Daoy (cell line): ENCODE measurements at places on chromosomes 7 and 10.

DNA sequence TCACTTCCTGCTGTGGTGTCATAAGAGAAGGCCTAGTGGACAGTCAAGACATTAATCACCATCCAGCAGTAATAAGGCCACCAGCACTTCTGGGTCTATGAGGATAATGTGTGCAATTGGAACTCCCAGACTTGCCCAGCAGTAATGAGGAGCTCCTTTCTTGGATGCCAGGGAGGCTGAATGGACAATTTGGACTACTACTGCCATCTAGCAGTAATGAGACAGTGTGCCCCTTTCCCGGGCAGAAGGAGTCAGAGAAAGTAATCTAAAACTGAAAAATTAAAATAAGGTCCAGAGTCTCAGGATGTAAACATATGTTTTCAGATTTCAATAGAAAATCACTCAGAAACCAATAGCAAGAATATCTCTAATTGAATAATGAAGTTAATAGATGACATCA lies 400.4 kb downstream of the CDC14C start:
- DNase-seq: peak; percentile 2

GRCh38 chr7:27763983-27764508 lies 24.1 kb downstream of the TAX1BP1 start:
- no peak for DNase-seq

DNA sequence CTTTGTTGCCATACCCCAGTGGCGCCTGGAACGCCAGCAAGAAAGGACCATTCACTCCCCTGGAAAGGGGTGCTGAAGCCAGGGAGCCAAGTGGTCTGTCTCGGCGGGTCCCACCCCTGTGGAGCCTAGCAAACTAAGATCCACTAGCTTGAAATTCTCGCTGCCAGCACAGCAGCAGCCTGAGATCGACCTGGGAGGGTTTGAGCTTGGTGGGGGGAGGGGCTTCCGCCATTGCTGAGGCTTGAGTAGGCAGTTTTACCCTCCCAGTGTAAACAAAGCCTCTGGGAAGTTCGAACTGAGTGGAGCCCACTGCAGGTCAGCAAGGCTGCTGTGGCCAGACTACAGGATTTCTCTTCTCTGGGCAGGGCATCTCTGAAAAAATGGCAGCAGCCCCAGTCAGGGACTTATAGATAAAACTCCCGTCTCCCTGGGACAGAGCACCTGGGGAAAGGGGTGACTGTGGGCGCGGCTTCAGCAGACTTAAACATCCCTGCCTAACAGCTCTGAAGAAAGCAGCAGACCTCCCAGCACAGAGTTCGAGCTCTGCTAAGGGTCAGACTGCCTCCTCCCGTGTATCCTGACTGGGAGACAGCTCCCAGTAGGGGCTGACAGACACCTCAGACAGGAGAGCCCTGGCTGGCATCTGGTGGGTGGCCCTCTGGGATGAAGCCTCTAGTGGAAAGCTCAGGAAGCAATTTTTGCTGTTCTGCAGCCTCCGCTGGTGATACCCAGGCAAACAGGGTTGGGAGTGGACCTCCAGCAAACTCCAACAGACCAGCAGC lies 281.1 kb upstream of the SP4 start:
- DNase-seq: peak; percentile 65

- no peak for DNase-seq
Observed at GRCh38 chr10:132061465-132061864, 4.3 kb upstream of the JAKMIP3 start.

- no peak for DNase-seq
Observed at GRCh38 chr10:59741048-59741447, 12.2 kb downstream of the MRLN start.

GRCh38 chr10:86137561-86137960 lies 229.0 kb downstream of the GRID1 start:
- no peak for DNase-seq

DNA sequence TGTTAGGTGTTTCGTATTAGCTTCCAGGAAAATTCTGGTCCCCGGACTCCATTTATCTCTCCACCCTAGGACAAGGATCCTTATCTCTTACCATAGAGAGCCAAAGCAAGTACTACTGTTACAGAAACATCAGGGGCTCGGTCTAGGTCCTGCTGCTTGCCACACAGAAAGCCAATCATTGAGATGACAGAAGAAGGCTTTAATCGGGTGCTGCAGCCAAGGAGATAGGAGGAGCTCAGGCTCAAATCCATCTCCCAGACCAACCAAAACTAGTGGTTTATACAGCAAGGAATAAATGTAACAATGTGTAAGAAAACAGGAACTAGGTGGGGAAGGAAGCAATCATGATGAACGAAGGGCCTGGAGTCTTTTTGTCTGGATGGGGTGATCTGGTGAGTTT lies 22.2 kb upstream of the CACUL1 start:
- no peak for DNase-seq

DNA sequence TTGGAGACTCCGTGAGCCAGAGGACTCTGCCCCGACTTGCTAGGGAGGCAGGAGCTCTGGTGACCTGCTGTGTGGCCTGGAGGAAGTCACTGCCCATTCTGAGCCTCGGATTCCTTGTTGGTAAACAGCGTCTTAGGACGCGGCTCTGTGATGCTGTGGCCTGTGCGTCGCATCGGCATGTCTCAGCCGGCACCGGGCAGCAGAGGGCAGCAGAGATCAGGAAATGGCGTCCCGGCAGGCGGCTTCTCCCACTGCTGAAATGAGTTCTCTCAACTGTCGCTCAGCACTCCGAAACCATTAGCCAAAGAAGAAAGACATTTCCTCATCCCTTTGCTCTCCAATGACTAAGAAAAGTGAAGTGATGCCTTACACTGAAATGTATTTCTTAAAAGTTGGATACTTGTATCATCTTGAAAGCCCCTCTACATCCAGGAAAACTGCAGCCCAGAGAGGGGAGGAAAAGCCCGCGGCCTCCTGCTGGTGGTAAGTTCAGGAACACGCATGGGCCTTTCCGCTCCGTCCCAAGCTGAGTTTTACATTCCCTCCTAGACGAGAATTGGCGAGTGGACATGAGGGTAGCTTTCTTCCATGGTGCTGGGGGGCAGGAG lies 91.7 kb downstream of the WDR11 start:
- peak; percentile 72 for DNase-seq

DNA sequence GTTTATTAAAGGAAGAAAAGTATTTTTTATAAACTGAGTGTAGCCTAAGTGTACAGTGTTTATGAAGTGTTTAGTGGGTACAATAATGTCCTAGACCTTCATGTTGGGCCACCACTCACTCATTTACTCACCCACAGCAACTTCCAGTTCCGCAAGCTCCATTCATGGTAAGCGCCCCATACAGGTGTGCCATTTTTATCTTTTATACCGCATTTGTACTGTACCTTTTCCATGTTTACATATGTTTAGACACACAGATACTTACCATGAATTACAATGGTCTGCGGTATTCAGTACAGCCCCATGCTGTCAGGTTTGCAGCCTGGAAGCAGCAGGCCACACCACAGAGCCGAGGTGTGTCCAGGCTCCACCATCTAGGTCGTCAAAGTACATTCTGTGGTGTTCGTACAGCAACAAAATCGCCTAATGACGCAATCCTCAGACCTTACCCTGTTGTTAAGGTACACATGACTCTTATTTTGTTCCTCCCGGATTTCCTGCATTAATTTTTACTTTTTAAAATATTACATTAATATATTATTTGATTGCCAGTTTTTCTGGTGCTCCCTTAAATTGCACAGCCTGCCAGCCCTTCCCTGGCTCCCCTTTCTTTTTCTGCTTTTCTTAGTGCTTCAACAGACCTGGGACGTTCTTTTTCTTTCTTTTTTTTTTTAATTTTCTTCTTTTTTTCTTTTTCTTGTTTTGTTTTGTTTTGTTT lies 881 bp upstream of the SSBP1 start:
- DNase-seq: peak; percentile 36

- DNase-seq: peak; percentile 66
Observed at GRCh38 chr10:90775351-90776028, 82.3 kb downstream of the HTR7 start.

DNA sequence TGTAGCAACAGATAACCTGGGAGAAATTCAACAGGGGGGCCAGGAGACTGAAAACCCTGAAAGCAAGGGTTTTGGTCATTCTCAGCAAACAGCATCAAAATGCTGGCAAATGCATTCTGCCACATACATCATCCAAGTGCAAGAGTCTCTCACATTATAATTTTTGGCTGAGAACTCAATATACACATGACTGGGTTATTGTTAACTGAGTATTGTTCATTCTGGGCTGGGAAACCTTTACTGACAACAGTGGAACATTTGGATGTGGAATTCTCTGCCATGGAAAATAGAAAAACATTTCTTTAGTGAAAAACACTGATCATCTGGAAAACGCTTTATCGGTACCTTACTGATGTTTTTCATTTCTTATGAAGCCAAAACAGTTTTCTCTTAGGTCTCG lies 73.1 kb upstream of the MET start:
- no peak for DNase-seq
